Cardiac muscle cell (in vitro differentiated cells and primary cell): ENCODE measurements at places on chromosomes 7 and 10. TPM values are rescaled to one million over a fixed set of nuclear protein-coding genes. Genes with fewer than 3 reads are reported as not detected.
A peak's percentile ranks its signal among the peaks of the same experiment; 100 is the strongest.

DNA sequence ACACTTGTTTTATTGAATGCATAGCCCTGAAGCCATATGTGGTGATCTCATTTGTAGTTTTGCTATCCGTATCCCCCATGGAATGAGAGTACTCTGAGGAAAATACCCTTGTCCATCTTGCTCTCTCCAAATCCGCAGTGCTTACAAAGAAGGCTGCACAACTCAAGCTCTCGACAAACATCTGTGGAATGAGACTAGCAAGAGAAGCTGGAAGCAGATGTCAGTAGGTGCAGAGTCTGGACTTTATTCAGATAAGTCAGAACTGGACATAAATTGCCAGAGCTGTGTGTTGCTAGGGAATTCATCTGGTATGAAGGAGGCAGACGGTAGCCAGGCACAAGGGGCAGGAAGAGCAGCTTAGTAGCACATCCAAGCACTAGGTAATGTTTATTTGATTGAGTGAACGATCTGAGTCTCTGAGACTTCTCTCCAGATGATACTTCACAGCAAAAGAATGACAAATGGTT is 1046.2 kb downstream of the XPNPEP1 start:
- no peak for DNase-seq

PDE6C gene
- polyA plus RNA-seq: 0.12 and 0.29 TPM in 2 replicates

- DNase-seq: no peak
These were observed 30.7 kb downstream of the FAM13C start for GRCh38 chr10:59331661-59332060.

DPY19L1 gene
- 21.4 and 27.3 TPM in 2 replicates for polyA plus RNA-seq

GRCh38 chr10:103582331-103583123 is 89.0 kb downstream of the NEURL1 start:
- no peak for DNase-seq

ZNF425 gene
- 7.6 and 11.3 TPM in 2 replicates for polyA plus RNA-seq

DNA sequence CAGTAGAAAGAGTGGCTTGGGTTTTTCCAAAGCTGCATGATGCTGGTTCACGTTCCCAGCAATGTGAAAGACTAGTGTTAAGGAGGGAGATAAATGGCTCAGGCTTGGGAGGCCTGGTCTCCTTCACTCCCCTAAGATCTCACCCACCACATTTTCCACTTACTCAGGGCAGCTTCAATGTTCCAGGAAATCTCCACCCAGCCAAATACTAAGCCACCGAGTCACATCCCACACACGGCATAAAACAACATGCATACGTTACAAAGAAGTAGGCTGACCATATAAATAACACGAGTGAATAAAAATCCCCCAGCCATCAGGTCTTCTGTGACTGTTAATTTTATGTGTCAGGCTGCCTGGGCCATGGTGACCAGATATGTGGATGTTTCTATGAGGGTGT is 303.5 kb downstream of the SFMBT2 start:
- DNase-seq: no peak

DNA sequence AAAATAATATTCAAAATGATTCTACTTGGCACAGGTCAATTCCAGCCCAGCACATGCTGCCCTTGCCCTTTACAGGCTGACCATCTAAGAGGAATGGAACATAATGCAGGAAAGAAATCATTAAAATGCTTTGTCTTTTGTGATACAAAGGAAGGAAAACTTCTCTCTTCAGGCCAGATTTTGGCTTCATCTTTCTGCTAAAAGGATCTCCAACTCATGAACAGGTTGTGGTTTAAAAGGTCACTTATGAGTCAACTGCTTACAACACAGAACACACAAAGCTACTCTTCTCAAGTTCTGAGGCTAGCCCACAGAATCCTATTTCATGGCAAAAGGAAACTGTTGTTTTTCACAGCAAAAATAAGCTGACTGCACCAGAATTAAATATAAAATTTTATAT is 197.1 kb downstream of the DOCK4 start:
- DNase-seq: no peak

CHRM2 gene
- polyA plus RNA-seq: 25.3 and 37.5 TPM in 2 replicates

DNA sequence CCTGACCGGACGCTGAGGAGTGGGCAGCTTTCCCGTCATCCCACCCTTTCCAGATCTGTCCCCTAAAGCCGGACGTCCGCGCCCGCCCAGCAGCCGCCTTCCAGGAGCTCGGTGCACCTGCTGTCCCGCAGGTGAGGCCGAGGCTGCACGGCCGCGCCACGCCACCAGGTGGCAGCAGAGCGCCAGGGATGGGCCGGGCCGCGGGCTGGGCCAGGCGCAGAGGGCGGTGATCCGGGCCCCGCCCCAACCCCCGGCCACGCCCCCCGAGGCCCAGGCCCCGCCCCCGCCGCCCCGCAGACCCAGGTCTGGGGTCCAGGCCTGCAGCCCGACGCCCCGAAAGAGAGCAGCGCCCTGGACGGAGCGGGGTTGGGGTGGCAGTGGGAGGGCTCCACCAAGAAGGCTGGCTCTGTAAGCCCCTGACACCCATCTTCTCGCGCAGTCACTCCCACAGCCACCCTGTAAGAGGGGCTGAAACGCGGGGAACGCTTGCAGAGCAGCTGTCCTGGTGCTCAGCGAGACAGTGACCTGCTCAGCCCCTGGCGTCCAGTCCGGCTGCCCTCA is 32.2 kb downstream of the FOXL3 start:
- DNase-seq: peak; percentile 41

DNA sequence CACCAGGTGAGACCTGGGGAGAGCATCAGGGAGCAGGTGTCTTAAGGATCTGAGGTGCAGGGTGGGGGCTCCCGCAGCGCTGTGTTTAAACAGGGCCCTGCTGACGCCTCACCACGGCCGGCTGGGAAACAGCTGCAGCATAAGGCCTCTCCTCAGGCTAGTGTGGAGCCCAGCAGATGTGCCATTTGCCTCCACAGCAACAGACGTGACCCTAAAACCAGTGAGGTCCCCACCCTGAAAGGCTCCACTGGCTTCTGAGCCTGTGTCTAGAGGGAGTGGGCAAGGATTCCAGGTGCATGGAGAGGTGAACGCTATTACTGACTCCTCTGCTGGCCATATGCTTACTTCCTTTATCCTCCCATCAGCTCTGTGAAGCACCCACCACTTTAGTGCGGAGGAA is 47.8 kb downstream of the SYPL1 start:
- DNase-seq: no peak

DNA sequence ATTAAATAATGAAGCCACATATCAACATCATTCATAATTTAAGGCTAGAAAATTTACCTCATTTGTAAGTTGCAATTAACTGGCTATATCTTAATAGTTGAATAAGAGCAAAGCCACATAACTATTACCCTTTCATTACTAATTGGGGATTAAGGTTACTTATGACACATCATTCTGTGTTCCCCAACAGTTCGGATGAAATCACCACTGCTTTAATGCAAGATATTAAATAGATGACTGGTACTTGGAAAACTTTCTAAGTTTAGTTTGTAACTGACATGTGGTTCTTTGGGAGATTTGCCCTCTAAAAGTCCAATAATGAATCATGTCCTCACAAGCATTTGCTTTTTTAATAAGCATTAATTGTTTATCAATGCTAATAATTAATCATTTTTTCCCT is 109.1 kb downstream of the MTERF1 start:
- no peak for DNase-seq

DNA sequence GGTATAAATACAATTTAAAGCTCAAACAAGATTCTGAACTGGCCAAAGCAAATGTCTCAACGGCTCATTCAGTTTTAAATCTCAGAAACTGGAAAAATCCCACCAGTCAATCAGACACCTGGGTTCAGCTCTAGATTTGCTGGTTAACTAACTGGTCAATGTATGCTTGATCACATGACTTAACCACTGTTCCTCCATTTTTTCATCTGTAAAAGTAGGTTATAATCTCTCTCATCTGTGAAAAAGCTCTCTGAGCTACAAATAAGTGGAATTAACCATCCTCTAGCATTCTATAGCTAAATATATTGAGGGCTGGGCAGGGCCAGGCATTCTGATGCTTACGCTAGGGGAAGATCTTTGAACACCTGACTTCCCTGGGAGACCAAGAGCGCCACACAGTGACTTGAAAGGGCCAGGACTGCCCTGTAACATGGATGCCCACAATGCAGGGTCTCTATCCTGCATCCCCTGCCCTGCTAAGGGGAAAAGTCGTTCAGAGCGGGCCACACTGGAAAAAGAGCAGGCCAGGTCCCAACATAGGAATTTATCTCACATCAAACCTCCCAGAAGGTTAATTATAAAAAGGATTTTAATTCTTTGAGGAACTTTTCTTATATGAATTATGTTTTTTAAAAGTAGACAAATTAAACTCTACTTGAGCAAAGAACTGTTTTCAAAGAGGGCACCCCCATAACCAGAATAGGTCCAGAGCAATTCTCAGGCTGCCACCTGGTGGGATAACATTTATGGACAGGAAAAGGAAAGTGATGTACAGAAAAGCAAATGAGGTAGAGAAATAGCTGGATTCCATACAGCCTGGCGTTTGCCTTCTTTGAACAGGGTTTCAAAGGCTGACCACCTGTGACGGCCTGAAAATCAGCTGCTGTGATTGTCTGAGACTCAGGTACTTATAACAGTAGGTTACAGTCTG is 1.8 kb downstream of the RP9 start:
- peak; percentile 59 for DNase-seq

ARMC10 gene
- polyA plus RNA-seq: 38.4 and 57.6 TPM in 2 replicates

DNA sequence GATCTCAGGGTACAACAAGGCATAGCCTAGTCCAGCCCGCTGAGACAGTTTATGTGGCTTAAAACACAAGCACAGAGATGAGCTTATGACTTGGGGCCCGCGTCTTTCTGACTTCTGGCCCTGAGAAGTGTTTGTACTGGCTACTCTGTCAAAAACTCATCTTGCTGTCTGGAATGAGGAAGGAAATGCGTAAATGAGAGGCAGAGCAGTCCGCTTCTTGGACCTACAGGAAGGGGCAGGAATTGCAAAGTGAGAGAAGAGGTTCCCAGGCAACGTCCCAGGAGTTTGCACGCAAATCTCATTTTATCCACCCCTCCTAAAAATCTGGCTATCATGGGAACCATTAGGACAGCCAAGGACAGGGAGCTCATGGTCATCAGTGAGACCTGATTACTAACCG is 5.5 kb downstream of the ANXA11 start:
- DNase-seq: peak; percentile 92

DNA sequence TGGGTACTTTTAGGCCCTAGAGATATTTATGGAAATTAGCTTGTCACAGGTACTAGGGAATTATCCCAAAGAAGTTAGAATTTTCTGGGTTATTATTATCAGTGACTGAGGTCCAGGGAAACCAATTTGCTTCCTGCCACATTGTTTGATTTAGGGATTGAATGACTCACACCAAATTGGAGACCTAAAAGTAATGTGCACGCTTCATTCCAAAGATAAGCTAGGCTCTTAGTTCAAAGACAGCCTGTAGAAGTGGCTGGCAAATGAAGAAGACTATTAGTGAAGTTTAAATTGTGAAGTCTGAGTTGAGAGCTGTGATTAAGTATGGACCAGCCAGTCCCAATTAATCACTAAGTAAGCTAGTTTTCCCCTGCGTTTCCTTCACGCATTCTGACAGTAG is 188.1 kb upstream of the MYO3A start:
- DNase-seq: peak; percentile 6

GRCh38 chr7:31699050-31699449 is 12.0 kb downstream of the PPP1R17 start:
- no peak for DNase-seq

VAX1 gene
- polyA plus RNA-seq: not detected in 2 replicates

TMEM178B gene
- polyA plus RNA-seq: 0.06 and 0.46 TPM in 2 replicates

DNA sequence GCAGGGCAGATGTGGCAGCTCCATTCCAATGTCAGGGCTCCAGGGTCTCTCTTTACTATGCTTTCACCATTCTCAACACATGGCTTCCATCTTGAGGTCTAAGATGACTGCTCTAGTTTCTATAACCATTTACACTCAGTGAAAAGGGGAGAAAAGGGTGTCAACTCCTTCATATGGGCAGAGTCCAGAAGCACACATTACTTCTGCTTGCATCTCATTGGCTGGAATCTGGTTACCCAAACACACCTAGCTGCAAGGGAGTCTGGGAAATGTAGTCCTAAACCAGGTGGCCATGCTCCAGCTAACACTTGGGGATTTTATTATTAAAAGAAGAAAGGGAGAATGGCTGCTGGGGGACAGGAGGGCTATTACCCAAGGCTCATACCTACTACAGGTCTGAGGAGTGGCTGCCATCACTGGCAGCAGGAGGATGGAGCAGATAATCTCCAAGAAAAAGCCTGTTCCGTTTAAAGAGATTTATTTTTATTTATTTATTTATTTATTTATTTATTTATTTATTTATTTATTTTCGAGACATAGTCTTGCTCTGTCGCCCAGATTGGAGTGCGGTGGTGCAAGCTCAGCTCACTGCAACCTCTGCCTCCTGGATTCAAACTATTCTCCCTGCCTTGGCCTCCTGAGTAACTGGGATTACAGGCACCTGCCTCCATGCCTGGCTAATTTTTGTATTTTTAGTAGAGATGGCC is 29.1 kb upstream of the LBX1 start:
- no peak for DNase-seq

CYP26C1 gene
- polyA plus RNA-seq: 0.06 TPM in 1 of 2 replicates, not detected in the other

RHOBTB1 gene
- polyA plus RNA-seq: 12.5 and 20.3 TPM in 2 replicates

GRCh38 chr7:39527951-39528350 is 38.3 kb upstream of the YAE1 start:
- DNase-seq: peak; percentile 18

CYP3A4 gene
- not detected in 2 replicates for polyA plus RNA-seq
